ENCODE measurements at places on chromosomes 7 and 10.

- peak; percentile 45 for DNase-seq
These were observed 9.6 kb upstream of the EIF5AL1 start for GRCh38 chr10:79502561-79503309.

- DNase-seq, result no peak
These were observed 121.5 kb downstream of the TPST1 start for GRCh38 chr7:66326501-66327215.

- no peak for DNase-seq
These were observed 6.2 kb upstream of the PHYH start for GRCh38 chr10:13306103-13306502.

DNA sequence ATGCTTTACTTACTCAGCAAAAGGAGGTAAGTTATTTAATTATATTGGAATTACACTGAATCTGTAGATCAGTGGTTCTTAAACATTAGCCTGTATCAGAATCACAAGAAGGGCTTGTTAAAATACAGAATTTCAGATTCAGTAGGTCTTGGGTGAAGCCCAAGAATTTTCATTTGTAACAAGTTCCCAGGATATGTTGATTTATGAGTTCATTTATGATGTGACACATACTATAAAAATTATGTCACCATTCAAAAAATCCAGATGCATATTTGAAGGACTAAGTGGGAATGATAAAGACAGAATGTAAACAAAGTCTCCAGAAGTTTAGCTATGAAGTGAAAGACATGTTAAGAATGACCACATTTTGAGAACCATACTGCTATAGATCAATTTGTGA lies 52.3 kb downstream of the HECTD2 start:
- DNase-seq, result no peak

DNA sequence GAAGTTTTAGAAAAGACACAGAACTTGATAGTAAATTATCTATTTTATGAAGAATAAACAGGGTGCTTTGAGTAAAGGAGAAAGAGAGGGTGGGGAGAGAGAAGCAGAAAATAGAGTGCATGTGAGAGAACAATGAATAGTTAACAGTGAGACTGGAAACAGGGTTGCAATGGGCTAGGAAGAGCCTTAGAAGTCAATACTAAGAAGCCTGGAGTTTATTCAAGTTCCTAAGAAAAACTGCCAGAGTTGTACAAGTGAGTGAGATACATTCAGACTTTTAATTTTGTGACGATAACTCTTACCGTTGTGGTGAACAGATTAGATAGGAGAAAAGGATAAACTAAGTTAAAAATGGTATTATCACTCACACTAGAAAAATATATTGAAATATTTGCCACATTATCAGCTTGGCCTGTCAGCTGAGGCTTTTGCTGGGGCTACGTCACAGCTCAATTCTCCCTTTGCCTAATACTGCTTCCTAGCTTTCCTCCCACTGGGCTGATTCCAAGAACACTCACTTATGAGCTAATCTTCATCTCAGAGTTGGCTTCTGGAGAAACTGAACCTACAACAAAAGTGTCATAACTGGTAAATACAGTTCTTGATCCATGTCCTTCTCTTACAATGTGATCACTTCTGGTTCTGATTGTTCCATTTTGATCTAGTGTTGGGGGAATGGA lies 92.7 kb downstream of the SEMA3D start:
- DNase-seq, result no peak

GRCh38 chr7:149126662-149127266 lies 640 bp upstream of the ZNF425 start:
- peak; percentile 66 for DNase-seq

DNA sequence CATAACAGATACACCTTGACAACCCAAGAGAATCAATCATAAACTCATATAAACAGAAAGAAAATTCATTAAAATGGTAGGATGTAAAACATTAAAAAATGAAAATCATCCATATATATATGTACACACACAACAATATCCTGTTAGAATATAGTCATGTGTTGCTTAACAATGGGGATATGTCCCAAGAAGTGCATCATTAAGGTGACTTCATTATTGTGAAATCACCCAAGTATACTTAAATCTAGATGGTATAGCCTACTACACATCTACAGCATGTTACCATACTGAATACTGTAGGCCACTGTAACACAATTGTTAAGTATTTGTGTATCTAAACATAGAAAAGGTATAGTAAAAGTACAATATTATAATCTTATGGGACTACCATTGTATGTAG lies 115.8 kb upstream of the TMEM168 start:
- DNase-seq, result no peak

GRCh38 chr7:115340828-115341227 lies 418.9 kb downstream of the MDFIC start:
- DNase-seq, result no peak

DNA sequence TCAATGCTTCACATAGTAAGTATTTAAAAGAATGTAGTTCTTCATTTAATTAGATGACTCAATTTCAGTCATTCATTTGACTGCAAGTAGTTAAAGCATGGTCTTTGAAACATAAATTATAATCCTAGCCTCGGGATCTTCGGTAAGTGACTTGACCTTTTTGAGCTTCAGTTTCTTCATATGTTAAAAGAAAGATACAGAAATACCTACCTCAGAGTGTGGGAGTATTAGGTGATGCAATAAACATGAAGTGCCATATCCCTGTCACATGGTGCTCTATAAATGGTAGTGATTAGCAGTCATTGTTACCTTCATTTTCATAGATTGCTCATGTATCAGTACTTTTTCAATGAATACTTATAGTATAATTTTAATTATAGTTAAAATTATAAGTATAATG lies 31.2 kb upstream of the UMAD1 start:
- no peak for DNase-seq

- no peak for DNase-seq
These were observed 7.0 kb upstream of the SPACDR start for GRCh38 chr7:100471021-100471420.

GRCh38 chr7:8131694-8132605 lies 130.0 kb downstream of the ICA1 start:
- no peak for DNase-seq
